ENCODE measurements at places on chromosomes 2 and 18.

DNA sequence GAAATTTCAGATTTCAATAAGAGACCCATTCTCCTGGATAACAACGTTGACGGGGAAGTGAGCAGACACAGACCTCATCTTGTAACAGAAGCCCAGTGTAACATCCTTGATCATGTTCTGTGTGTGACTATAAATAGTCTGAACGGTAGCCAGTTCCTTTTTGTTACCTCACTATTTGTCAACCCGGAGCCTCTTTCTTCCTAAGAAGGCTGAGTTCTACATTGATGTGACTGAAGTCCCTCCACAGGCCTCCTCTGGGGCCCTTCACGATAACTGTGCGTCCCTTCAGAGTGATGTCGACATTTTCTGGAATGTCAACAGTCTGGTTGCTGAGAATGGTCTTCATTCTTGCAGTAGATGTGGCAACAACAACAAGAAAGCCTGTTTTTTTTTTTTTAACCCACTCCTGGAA, 6.3 kb upstream of the PLEKHM3 start:
- no peak for DNase-seq

DNA sequence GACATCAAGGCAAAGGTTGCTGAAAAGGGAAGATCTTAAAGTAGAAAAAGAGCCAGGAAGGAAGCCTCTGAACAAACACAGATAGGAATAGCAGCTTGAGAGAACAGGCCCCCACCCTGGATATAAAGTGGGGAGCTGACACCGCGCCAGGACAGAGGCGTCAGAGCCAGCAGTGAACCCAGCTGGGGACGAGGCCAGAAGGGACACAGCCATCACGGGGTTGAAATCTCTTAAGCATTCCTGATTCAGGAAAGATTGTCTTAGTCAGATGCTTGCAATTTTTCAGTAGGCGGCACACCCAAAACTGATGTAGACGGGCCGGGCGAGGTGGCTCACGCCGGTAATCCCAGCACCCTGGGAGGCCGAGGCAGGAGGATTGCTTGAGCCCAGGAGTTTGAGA, 93.8 kb upstream of the PHLPP1 start:
- DNase-seq = peak; percentile 25

GRCh38 chr2:73069855-73070642, 1.5 kb downstream of the SFXN5 start:
- DNase-seq = no peak

- DNase-seq = peak; percentile 50
Observed at GRCh38 chr18:10953672-10954071, 195.7 kb downstream of the PIEZO2 start.

DNA sequence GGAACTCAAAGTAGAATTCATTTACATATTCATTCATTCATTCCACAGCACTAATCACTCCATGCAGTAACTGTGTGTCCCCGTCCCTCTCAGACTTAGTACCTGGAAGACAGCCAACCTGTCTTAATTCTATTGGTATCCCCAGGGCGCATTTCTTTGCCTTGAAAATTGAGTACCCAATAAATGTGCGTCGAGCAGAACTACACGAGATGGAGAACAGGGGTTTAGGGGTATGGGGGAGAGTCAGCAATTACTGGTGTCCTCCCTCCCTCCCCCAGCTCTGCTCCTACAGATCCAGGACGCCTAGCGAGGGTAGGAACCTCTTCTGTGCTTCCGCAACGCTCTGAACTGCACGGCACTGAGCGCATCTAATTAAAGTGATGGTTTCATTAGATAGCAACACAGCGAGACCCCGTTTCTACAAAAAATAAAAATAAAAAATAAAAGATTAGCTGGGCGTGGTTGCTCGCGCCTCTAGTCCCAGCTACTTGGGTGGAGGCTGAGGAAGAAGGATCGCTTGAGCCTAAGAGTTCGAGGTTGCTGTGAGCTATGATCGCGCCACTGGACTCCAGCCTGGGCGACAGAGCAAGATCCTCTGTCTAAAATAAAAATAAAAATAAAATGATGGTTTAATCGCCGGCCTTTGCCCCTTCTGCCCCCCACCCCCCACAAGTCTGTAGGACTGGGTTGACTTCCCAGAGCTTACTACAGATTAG, 614 bp upstream of the FKBP1B start:
- DNase-seq = no peak

DNA sequence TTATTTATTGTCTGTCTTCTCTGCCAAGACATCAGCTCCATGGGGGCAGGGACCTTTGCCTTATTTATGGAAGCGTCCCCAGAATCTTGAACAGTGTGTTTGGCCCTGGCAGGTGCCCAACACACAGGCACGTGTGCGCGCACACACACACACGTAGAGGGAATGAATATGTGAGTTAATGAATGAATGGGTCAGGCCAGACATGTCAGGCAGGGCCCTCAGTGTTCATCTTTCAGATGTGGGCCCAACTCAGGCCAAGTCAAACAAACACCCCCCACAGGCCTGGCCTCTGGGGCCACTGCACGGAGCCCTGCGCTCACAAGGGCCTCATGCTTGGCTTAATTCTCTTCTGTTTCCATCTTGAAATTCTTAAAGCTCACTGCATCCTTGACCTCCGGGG, 54.1 kb downstream of the DYSF start:
- DNase-seq = no peak

DNA sequence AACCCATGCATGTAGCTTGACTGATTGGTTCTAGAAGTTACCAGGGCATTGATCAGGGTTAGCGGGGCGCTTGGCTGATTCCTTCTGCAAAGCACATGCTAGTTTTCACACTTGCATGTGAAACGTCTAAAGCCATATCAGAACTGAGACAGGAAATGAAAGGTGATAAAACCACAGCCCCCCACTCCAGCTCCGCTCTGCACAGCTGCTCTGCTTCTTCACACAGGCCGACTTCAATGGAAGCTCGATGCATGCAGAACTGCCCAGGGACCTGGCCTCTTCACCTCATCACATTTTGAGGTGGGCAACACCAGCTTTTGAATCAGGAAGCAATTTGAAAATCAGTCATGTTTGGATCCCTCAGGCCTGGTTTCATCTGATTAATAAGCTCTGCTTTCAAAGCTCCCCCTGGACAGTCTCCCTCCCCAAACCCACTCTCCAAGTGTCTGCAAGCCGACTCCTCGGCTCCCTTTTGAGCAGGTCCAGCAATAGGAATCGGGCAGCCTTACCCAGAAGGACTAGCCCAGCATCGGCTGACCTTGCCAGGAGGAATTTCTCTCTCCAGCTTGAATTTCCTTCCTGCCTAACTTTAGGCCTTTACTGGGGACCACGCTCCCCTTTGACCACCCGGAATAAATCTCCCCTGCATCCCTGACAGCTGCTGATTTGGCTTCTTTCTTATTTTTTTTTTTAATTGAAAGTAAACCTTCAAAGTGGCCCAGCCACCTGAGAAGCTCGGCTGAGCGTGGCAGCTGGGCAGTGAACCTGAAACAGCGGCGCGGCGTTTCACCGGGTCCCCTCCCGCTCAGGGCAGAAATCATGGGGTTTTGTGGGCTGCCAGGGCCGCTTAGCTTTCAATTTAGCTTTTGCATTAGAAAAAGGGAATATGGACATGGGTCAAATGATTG, 31.7 kb downstream of the HRH4 start:
- no peak for DNase-seq

DNA sequence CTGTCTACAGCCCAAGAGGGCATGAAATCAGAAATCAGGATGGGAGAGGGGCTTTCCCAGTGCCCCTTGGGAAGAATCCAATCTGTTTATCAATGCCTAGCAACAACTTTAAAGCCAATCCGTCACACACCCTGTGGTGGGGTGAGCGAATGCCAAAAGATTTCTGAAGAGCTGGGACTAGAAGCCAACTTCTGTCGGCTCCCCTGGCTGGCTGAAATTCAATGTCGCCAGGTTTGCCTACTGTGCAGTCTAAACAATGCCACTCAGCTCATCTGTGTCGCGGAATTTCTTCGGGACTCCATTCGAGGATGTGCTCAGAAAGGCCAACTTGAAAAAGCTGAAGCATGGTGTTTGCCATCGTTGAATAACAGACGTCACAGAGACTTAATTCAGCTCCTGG, 31.5 kb upstream of the NCKAP5 start:
- peak; percentile 40 for DNase-seq

DNA sequence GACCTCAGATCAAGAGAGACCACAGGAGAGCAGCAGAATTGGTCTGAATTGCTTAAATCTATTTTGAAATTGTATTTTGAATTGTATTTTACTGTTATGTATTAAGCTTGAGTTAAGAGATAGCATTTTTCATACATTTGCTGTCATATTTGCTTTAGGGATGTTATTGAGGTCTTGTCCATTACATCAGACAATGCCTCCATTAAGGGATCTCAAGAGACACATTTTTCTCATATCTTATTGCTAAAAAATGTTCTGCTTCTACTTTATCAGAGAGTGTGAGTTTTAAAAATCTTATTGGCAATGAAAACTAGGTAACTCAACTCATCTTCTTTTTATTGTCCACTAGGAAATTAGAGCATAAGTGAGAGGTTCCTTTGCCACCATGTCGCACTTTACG, 66.8 kb upstream of the CTAGE1 start:
- DNase-seq = no peak

GRCh38 chr2:48341551-48342133, 188.3 kb upstream of the STON1 start:
- peak; percentile 16 for DNase-seq

GRCh38 chr2:105910497-105911238, 166.0 kb downstream of the NCK2 start:
- DNase-seq = peak; percentile 36

DNA sequence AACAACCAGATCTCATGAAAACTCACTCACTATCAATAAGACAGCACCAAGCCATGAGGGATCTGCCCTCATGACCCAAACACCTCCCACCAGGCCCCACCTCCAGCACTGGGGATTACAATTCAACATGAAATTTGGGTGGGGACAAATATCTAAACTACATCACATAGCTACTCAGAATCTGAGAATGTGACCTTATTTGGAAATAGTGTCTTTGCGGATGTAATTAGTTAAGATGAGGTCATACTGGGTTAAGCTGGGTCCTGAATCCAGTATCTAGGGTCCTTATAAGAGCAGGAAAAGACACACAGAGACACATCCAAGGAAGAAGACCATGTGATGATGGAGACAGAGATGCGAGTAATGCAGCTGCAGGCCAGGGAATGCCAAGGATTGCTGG, 27.5 kb upstream of the REEP1 start:
- DNase-seq = no peak

- no peak for DNase-seq
Observed at GRCh38 chr2:178238154-178238521, 43.8 kb downstream of the OSBPL6 start.

GRCh38 chr2:64210816-64211215, 66.6 kb upstream of the PELI1 start:
- DNase-seq = no peak

DNA sequence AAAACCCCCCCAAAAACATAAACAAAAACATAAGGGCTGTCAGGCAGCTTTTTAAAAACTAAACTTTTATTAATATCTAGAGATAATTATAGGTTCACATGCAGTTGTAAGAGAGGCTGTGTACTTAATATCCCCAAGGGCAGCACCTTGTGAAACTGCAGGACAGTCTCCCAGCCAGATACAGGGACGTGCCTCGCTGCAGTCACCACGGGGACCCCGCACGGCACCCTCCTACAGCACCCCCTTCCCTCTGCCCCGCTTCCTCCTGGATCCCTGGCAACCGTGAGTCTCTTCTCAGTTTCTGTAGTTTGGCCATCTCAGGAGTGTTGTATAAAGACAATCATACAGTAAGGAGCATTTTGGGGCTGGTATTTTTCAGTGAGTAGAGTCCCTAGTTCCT, 6.8 kb upstream of the COLEC11 start:
- DNase-seq = no peak

- DNase-seq = no peak
Observed at GRCh38 chr18:68456985-68457384, 257.9 kb downstream of the TMX3 start.

GRCh38 chr2:219228041-219228910, 1.2 kb downstream of the ATG9A start:
- DNase-seq = peak; percentile 38

DNA sequence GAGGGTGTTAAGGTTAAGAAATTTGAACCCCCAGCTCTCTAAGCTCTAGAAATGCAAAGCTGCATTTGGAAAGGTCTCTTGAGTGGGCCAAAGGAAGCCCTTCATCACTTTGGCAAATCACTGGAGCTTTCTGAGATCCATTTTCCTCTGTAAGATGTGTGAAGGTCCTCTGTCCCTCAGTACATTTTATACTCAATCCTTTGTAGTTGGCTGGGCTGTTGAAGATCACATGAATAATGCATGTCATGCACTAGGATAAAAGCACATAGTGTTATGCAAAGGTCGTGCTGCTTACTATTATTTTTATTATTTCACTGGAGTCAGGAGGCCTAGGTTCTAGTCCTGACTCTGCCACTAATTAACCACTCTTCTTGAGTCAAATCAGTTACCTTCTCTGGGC, 124.9 kb downstream of the FSHR start:
- no peak for DNase-seq

DNA sequence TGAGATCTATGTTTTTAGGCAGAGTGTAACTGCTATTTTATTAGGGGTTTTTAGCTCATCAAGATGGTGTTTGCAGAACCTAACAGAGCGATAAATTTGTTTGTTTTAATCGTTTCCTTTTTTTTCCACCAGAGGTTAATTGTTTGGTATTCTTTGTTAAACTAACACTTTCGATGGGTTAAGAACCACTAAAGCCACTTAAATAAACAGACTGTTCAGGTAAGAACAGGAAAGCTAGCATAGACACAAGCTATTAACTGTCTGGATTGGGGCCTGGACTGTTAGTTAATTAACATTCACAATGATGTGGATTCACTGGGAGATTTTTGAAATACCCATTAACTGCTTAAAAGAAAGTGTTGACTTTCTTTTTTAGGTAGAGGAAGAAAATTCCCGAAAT, 209.0 kb upstream of the COPS8 start:
- no peak for DNase-seq

- peak; percentile 86 for DNase-seq
Observed at GRCh38 chr2:200089040-200089755, 133.8 kb downstream of the MAIP1 start.

GRCh38 chr2:80048296-80048695, 256.3 kb downstream of the LRRTM1 start:
- no peak for DNase-seq

DNA sequence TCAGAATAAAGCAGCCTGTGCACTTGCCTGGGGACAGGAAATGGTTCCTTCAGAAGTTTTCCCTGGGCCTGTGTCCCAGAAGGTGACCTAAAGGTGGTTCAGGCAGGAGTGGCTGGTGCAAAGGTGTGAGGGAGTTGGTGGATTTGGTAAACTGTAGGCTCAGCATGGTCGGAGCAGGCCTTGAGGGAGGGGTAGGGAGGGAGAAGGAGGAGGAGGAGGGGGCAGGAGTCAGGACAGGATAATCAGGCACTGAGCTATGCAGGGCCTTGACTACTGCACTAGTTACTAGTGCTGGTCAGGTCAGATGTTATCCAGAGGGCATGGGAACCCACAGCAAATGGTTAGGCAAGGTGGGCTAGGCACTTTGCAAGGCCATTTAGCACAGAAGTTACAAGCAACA, 21.3 kb downstream of the LYPD6B start:
- DNase-seq = no peak

- no peak for DNase-seq
Observed at GRCh38 chr2:96115631-96116423, 544 bp downstream of the ADRA2B start.

Data from muscle of leg (tissue), 16 donors.